Fibroblast of lung (primary cell): ENCODE measurements at places on chromosomes 7 and 10.

DNA sequence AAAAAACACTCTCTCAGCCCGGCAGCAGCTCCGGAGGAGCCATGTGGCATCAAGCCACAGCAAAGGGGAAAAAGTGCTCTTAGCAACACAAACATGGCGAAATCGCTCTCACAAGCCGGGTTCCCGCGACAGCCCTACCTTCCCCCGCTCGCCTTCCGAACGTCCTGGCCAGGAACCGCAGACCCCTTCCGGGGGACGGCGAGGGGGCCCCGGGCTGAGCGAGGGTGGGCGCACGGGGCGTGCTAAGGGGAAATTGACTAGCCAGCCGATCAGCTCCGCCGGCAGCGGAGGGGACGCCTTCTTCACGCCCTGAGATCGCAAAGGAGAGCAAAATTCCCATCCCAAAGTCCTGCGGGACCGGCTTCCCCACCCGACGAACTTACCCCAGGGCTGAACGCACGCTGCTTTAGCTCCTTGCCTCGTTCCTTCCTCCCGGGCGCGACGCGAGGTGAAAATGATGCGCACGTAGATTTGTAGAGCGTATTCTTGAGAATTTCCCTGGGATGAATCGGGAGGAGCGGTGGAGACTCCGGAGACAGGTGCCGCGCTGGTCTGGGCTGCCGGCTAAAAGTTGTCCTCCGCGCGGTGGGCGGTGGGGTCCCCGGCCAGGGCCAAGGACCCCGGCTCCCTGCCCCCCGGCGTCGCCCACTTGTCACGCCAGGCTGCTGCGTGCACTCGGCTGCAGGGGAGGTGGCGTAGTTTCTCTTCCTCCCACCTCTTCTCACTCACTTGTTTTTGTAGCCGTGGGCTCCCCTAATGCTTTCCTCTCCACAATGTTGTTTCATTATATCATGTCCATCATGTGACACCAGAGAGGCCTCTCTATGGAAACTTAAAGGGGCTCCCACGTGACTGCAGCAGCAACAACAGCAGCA lies 220.1 kb upstream of the MKLN1 start:
- peak; percentile 85 for DNase-seq

DNA sequence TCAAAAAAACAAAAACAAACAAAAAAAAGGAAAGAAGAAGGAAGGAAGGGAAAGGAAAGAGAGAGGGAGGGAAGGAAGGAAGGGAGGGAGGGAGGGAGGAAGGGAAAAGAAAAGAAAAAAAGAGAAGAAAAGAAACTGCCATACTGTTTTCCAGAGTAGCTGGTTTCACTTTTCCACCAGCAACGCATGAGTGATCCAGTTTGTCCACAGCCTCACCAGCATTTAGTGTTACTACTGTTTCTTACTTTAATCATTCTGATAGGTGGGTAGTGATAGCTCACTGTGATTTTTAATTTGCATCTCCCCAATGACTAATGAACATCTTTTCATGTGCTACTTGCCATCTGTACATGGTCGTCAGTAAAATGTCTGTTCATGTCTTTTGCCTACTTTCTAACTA lies 9.6 kb downstream of the GSTK1 start:
- no peak for DNase-seq

DNA sequence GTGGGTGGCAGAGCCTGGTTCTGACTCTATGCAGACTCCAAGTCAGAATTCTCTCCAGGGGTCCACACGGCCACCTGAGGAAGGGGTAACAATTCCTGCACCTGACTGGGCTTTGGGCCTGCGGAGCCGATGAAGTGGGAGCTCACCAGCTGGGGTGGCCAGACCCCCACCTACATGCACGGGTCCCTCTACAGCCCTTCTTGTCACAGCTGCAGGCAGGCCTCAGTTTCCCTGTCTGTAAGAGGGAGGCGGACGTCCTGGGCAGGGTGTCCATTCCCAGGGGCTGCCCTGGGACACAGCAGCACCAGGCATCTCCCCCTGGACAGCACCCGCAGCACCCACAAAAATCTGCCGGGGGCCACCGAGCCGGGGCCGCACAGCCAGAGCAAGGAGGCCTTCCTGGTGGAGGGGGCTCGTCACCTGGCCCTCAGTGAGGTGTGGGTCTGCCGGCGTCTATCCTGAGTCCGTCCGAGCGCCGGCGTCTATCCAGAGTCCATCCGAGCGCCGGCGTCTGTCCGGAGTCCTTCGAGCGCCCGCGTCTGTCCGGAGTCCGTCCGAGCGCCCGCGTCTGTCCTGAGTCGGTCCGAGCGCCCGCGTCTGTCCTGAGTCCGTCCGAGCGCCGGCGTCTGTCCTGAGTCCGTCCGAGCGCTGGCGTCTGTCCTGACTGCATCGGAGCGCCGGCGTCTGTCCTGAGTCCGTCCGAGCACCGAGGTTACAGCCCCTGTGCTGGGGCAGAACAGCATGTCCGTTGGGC lies 65.1 kb downstream of the PDGFA start:
- no peak for DNase-seq

DNA sequence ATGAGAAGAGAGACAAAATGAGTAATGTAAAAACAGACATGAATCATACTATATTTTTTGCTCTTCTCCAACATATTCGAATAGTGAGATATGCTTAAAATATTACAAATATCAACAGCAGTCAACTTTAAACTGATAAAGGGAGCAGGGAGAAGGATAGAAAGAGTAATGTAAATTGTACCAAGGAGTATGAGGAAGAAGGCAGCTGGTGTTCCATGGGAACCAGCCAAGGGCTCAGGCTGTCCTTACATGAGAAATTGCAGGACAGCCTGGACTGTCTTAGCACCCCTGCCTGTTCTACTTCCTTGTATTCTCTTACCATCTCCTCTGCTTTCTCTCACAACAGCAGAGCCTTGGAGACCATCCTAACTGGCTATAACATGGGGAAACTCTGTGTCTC lies 128.7 kb downstream of the TSPAN12 start:
- peak; percentile 27 for DNase-seq

GRCh38 chr7:105339404-105340323 lies 49.1 kb downstream of the SRPK2 start:
- no peak for DNase-seq

DNA sequence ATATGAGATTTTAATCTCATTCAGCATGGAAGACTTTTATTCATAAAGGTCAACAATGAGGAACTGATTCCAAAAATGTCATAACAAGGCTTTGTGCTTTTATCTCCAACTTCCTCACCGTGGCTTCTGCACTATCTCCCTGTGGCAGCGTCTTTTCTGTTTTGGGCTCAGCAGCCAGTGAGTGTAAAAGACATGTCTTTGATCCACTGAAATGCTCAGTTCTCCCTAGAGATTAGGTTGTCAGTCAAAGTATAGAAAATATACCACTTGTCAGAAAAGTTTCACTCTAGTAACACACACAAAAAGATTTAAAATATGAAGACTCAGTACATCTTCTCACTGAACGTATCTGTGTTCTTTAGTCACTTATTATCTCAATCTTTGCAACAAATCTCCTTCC lies 901.8 kb upstream of the ZWINT start:
- DNase-seq = no peak

GRCh38 chr7:82859106-82859850 lies 303.4 kb downstream of the PCLO start:
- peak; percentile 61 for DNase-seq

DNA sequence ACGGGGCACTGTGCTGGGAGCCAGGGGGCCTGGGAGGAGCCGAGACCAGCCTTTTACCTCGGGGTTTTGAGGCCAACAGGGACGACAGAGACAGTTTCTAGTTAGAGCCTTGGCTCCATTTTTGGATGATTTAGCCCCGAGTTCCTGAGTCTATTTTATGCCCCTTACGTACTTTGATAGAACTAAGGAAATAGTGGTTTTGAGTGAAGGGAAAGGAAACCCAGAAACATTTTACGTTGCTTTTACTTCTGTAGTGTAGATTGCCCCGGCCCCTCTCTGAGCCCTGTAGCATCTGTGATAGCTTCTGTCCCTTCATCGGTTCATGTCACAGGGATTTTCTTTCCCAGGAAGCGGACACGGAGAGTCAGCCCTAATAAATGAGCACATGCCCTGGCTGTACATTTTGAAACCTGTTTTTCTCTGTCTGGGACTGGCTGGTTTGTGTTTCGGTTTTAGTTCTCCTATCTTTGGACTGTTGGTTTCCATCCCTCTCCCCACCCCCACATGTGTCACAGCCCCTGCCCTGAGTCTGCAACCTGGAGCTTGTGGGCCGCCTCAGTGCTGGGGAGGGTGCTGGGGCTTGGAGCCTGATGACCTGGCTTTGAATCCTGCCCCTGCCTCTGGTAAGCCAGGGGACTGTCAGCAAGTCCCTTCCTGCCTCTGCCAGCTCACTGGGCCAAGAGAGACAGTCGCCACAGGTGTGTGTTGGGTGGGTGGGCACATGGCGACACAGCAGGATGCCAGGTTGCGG lies 6.9 kb upstream of the ORAI2 start:
- no peak for DNase-seq

DNA sequence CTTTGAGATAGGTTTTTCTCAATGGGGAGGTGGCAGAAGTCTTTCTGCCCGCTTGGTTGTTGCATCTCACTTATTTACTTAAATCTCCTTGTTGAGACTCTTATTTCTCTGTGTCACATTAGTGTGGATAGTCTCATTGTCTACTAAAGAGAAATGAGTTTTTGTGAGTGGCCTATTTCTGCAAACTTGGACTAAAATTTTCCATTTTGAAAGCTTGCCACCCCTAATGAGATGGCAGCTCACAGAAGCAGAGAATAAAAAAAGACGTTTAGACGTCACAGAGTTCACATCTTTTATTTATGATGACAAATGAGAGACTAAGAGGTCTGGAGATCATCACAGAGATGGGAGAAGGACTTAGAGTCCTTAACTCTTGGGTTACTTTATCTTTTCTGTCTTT lies 262.7 kb upstream of the PHYHIPL start:
- DNase-seq = no peak

- DNase-seq = no peak
Measured at GRCh38 chr10:130761032-130761575, 550.4 kb downstream of the TCERG1L start.

DNA sequence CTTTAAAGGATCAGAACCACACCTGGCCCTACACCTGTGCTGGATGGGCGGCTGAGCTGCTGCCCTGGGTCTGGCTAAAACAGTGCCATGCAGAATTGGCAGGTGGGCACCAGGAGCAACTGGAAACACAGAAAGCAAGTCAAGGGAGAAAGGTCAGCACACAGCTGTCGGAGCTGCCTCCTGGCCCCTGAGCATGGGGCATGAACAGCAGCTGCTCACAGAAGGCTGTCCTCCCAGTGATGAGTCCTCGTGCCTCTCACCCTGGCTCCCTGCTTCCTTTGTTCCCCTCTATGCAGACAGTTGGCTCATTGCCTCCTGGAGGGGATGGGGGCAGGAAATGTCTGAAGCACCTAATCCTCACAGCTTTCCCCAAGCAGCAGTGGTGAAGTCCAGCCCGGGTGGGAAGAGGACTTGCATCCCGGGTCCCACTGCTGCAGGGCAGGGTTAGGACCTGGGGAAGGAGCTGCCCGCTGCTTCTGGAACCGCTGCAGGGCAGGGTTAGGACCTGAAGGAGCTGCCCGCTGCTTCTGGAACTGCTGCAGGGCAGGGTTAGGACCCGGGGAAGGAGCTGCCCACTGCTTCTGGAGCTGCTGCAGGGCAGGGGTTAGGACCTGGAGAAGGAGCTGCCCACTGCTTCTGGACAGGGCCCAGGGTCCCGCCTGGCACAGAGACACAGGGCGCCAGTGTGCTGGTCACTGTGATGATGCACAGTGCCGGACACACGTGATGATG lies 37.3 kb downstream of the VIPR2 start:
- no peak for DNase-seq

GRCh38 chr10:7285522-7286322 lies 125.1 kb downstream of the SFMBT2 start:
- DNase-seq = no peak

GRCh38 chr7:135334830-135335543 lies 101.3 kb downstream of the STRA8 start:
- no peak for DNase-seq

GRCh38 chr10:114525368-114525949 lies 121.2 kb upstream of the AFAP1L2 start:
- DNase-seq = no peak

DNA sequence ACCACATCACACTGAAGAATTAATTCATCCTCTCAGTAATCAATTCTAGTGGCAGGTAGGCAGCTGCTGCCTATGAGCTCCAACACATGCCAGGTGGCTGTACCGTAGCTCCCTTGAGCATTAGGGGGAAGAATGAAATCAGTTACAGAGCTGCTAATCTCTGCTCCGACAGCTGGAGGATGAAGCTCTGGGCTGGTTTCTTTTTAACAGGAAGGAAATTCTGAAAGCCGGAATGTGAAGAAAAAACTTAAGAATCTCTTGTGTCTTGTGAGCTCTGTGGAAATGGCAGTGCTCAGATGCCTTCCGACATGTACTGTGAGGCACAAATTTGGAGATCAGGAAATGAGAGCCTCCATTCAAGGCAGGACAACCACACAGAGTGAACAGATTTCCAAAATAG lies 2.8 kb upstream of the AHCYL2 start:
- no peak for DNase-seq

- DNase-seq = no peak
Measured at GRCh38 chr7:141144921-141145629, 71.2 kb downstream of the TMEM178B start.

GRCh38 chr7:74224511-74224832 lies 14.7 kb downstream of the LAT2 start:
- no peak for DNase-seq

GRCh38 chr10:47077386-47077785 lies 166.2 kb downstream of the PTPN20 start:
- DNase-seq = no peak

- DNase-seq = peak; percentile 62
Measured at GRCh38 chr7:41879403-41879802, 176.5 kb upstream of the INHBA start.

DNA sequence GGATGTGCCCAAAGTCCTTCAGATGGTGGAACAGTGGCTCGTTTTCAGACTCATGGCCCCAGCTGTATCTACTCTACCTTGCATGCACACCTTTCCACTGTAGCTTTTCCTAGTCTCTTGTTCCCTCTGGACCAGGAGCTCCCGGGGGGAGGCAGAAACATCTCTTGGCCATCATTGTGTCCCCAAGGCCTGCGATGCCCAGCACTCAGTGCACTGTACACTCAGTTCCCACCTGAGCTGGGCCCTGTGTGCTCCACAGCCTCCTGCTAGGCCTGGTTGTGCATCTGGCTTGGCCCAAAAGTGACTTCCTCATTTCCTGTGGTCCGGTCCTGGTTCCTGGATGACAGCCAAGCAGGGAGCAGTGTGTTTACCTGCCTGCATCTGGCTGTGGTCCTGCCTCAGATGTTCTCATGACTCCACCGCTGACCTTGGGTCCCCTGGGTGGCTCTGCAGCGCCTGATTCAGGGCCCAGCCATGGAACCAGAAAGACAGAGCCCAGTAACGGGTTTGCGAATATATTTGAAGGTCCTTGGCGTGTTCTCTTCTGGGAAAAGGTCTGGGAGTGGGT lies 9.9 kb upstream of the DOCK1 start:
- no peak for DNase-seq

DNA sequence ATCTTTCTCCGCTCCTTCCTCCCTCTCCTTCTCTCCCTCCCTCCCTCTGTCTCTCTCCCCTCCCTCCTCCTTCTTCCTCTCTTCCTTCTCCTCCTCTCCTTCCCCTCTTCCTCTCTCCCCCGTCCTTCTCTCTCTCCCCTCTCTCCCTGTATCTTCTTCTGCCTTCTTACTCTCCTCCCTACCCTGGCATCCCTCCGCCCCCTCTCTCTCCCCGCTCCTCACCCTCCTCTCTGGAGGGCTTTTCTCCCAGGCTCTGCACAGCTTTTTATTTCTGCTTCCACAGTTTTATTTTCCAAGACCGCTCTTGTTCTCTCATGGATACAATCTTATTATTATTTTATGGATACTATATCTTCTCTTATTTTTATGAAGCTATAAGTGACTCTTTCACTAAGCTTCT lies 32.6 kb downstream of the AP5Z1 start:
- no peak for DNase-seq

- no peak for DNase-seq
Measured at GRCh38 chr7:93211228-93211818, 14.9 kb downstream of the HEPACAM2 start.
